ENCODE measurements at places on chromosomes 12 and 14.

GRCh38 chr12:26246483-26247164, 51.3 kb downstream of the SSPN start:
- ATAC-seq = peak; percentile 100

- ATAC-seq = no peak
These were observed 33.1 kb downstream of the C12orf42 start for GRCh38 chr12:103462675-103463074.

GRCh38 chr12:108833355-108833733, 24.0 kb downstream of the SSH1 start:
- peak; percentile 46 for ATAC-seq

DNA sequence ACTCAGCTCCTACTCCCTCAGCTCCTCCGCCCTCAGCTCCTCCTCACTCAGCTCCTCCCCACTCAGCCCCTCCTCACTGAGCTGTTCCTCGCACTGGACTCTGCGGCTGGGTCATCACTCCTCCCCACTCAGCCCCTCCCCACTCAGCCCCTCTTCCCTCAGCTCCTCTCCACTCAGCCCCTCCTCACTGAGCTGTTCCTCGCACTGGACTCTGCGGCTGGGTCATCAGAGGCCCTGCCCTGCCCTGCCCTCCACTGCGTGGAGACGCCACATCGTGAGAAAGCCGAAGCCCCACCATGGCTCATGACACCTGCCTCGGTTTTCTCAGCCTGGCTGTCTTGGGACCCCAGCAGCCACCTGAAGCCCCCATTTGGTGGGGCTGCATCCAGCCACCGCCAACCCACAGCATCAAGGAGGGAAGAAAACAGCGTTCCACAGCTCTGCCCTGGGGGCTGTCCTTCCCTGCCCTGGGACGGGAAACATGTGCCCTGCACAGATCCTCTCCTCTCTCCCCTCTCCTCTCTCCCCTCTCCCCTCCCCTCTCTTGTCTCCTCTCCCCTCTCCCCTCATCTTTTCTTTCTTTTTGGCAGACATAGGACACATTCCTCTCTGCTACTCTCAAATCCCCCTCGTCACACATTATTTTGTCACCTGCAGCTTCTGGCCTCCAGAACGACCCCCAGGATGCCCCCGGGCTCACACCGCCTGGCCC, 17.7 kb downstream of the NOC4L start:
- ATAC-seq = no peak
